Stimulated activated CD4-positive, alpha-beta T cell treated with anti-CD3 and anti-CD28 coated beads, Interleukin-12 subunit alpha, Interleukin-12 subunit beta, amount 100 ng/mL, for 24 hours (primary cell): ENCODE measurements at places on chromosomes 5 and 9.

- DNase-seq, result no peak
Measured at GRCh38 chr5:66143473-66144073, 527 bp upstream of the SREK1 start.

DNA sequence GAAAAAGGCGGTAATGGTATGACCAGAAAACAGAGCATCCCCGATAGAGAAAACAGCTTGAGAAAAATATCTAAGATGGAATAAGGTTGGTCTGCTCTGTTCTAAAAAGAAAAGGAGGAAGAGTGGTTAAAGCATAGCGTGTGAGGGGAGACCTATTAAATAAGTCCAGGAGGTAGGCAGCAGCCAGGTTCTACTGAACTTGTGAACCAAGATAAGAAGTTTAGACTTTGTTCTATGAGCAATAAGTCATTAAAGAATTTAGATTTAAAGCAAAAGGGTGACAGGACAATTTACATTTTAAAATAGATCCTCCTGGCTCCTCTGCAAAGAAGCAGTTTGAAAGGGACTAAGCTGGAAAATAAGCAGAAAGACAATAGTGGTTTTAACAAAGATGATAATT lies 81.3 kb upstream of the COX7C start:
- DNase-seq, result no peak

DNA sequence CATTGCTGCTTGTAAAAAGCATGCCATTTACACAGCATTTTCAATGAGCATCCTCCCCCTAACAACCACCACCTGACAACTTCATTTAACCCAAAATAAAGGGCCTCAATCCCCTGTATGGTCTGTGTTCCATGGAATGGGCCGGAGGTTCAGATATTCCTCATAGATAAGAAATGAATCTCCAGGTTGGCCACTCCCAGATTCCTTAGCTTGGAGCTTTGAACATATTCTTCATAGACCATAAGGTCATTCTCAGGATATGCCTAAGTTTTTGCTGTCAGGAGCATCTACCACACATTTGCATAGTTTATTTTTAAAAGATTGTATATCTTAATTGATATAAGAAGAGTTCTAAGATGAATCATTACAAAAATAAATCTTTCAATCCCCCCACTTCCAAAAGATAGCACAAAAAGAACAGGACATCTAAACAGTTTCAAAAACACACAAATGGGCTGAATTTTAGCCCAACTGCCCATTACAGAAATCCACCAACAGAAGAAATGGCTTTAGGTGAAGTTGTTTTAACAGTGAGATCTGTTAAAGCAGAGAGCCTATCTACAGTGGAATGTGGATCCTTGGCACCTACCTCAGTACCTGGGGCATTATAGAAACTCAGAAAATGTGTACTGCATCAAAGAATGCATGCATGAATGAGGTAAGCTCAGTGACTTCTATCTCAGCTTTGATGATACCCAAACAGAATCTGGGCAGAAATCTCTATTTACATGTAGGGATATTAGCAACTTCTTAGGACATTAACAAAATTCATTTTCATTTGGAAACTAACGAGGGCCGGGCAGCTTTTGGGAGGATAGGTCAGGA lies 179.8 kb downstream of the SEC61B start:
- no peak for DNase-seq

DNA sequence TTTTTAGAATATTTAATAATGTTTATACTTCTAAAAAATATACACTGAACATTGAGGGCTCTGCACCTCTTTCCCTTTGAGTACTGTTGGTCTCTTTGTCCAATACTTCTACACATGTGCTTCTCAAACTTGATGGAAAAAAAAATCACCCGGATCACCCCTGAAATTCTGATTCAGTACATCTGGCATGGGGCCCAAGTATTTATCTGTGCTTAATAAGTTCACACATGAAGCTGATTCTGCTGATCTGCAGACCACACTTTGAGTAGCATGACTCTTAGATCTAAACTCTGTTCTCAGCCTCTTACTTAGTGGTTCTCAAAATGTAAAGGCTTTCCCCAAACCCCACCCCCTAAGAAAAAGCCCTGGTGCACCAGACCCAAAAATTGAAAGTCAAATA lies 12.0 kb downstream of the RUSC2 start:
- no peak for DNase-seq

- DNase-seq, result no peak
Measured at GRCh38 chr5:111447822-111448221, 64.5 kb downstream of the STARD4 start.

DNA sequence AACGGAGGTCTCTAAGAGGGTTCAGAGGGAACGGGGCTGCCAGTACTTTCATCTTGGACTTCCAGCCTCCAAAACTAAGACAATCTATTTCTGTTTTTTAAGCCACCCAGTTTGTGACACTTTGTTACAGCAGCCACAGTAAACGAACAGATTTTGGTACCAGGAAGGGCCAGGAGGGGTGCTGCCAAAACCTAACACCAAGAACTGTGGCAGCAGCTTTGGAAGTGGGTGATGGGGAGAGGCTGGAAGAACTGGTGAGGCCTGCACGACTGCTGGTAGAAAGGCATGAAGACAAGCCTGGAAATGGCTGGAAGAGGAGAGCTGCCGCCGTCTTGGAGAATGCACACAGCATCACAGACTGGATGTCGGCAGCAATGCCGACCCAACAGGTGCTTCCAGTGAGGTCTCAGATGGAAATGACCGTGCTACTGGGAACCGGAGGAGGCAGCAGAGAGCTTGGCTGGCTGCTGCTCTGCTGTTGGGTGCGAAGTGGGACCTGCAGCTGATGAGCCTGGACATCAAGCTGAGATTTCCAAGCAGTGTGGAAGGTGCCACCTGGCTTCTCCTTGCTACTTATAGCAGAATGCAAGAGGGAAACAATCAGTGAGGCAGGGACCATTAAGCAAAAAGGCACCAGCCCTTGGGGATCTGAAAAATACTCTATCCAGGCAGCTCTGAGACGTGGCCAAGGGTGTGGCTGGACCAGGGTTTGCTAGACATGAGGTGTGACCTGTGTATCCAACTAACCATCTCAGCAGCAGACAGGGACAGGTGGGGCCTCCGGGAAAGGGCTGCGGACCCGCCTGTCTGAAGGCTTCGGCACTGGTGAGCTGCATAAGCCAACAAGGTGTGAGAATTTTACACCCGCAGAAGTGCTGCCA lies 4.7 kb upstream of the TMEM210 start:
- peak; percentile 21 for DNase-seq

DNA sequence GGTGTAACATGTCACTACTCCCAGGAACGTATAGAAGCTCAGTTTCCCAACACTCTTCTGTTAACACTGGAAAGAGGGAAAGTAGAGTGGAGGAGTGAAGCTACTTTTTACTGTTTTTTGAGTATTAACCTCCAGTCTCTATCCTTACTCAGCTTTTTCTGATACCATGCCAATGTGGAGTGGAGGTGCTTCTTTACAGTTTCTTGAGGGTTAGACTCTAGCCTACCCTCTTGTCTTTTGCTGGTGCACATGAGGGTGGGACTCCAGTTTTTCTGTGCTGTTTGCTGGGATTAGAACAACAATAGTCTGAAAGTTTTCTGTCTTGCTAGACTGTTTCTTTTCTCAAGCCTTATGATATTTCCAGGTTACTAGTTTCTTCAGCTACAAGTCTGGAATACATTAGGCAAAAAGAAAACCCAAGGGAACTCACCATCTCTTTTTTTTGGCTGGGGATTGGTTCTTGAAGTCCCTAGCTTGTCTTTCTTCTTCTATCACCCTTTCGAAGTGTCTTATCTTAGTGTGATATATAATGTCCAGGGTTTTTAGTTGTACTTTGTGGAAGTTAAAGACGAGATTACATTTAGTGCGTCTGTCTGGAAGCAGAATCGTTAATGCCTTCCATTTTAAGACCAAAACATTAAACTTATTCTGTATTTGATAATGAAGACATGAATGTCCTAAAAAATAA lies 35.9 kb downstream of the PRR16 start:
- DNase-seq, result no peak
